ENCODE measurements at places on chromosomes 11 and 22.
A peak's percentile ranks its signal among the peaks of the same experiment; 100 is the strongest.

DNA sequence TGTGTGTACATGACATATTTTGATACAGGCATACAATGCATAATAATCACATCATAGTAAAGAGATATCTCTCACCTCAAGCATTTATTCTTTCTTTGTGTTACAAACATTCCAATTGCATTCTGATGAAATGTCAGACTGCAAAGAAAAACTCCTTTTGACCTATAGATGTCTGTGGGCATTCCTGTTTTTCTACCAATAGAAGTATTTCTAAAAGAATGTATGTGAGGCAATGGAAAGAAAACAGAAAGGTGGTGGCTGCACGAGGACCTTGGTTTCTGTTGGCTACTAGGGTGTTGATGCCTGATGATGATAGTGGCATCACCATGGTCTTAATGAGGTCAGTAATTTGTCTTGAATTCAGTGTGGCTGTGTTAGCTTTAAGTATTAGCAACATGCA lies 137.0 kb upstream of the ANO3 start:
- H3K27ac ChIP-seq, result no peak overlapping the region
- H3K27me3 ChIP-seq, result no peaks in the 10 kb centered on the region
- H3K4me1 ChIP-seq, result no peaks in the 10 kb centered on the region
- no peaks in the 10 kb centered on the region for H3K36me3 ChIP-seq

DNA sequence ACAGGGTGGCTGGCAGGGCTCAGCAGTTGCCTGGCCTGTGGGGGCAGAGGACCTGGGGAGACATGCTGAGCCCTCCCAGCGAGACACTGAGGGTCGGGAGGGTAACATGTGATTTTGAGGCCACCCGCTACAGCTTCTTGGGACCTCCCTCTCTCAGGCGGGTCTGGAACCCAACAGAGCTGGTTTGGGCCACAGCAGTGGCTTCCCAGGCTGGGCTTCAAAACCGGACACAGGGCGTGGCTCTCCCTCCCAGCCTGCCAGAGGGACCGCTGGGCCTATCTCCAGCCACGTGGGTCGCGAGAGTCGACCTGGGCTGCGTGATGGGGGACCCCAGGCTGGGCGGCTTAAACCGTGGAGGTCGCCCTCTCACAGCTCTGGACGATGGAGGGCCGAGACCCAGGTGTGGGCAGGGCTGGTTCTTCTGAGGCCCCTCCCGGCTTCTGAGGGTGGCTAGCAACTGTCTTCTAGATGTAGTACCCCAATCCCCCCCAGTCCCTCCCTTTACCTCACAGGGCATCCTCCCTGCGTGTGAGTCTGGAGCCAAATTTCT lies 91.7 kb downstream of the KCNQ1 start:
- H3K36me3 ChIP-seq, result no peaks in the 10 kb centered on the region
- no peak overlapping the region for H3K27ac ChIP-seq
- no peak overlapping the region for H3K4me3 ChIP-seq
- no peaks in the 10 kb centered on the region for H3K27me3 ChIP-seq

GRCh38 chr11:130672911-130673310 lies 224.5 kb downstream of the ADAMTS15 start:
- no peaks in the 10 kb centered on the region for H3K4me1 ChIP-seq
- no peak overlapping the region for H3K4me3 ChIP-seq
- no peaks in the 10 kb centered on the region for H3K36me3 ChIP-seq
- peaks cover 15% of the 10 kb centered on the region for H3K27me3 ChIP-seq
- no peak overlapping the region for H3K27ac ChIP-seq
- DNase-seq, result no peak

DNA sequence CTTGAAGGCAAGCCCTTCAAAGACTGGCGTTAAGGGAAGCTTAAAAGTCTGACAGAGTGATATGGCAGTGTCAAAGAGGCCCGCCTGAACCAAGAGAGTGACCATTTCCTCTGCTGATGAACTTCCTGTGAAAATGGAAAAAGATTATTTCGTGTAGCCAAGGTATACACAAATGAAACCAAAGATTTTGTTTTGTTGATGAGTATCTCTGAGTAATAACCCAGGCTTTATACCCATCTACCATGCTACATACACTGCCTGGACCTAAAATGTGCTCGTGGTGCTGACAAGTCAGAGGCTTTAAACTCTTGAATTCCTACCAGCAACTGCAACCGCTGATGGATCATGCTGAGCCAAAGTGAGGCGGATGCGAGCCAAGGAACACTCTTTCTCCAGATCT lies 21.0 kb upstream of the FNBP4 start:
- no peak for DNase-seq
- peaks cover 47% of the 10 kb centered on the region for H3K36me3 ChIP-seq
- H3K4me1 ChIP-seq, result peaks cover 10% of the 10 kb centered on the region
- H3K27me3 ChIP-seq, result no peaks in the 10 kb centered on the region
- H3K27ac ChIP-seq, result peak overlapping the region; percentile 48

DNA sequence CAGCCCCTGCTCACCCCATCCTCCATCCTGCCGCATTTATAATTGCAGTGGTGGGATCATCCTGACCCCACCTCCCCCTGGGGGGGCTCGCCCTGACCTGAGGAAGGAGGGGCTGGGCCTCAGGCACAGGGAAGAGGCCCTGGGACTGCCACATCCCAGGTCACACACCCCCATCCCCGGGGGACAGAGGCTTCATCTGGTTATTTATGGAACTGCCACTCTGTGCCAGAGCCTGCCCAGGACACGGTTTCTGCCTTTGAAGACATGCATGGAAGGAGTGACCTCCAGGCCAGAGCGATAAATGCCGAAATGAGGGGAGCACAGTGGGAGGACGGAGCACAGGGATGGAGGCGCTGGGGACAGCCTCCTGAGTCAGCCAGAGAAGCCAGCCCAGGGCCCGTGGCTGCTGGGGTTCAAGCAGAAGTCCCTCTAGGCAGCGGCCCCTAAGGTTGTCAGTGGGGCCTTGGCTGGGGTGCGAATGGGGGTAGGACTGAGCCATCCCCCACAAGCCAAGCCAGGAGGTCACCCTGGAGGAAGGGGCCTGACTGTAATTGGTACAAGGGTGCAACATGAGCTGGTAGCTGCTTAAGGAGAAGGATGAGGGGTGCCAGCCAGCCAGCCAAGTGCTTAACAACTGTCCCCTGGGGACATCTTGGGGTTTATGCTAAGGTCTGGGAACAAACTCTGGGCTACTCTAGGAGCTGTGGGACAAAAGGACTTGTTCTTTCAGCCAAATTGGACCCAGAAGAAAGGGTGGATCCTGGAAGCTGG lies 51.4 kb upstream of the SHISAL1 start:
- H3K27me3 ChIP-seq, result no peaks in the 10 kb centered on the region
- H3K4me3 ChIP-seq, result no peak overlapping the region
- H3K36me3 ChIP-seq, result no peaks in the 10 kb centered on the region
- H3K27ac ChIP-seq, result no peak overlapping the region

- no peak overlapping the region for H3K4me3 ChIP-seq
- no peak for DNase-seq
- peaks cover 9% of the 10 kb centered on the region for H3K36me3 ChIP-seq
- no peaks in the 10 kb centered on the region for H3K27me3 ChIP-seq
- no peak overlapping the region for H3K27ac ChIP-seq
Measured at GRCh38 chr11:117945047-117945810, 16.0 kb upstream of the TMPRSS13 start.

GRCh38 chr22:47225080-47225930 lies 462.9 kb downstream of the TBC1D22A start:
- no peak overlapping the region for H3K4me3 ChIP-seq
- no peak overlapping the region for H3K27ac ChIP-seq
- H3K27me3 ChIP-seq, result peaks cover 2% of the 10 kb centered on the region
- H3K4me1 ChIP-seq, result no peaks in the 10 kb centered on the region

- H3K4me1 ChIP-seq, result peaks cover 4% of the 10 kb centered on the region
- H3K4me3 ChIP-seq, result no peak overlapping the region
- peaks cover 90% of the 10 kb centered on the region for H3K27me3 ChIP-seq
- no peak overlapping the region for H3K27ac ChIP-seq
- H3K36me3 ChIP-seq, result no peaks in the 10 kb centered on the region
Measured at GRCh38 chr11:35424157-35424940, 5.0 kb upstream of the SLC1A2 start.

DNA sequence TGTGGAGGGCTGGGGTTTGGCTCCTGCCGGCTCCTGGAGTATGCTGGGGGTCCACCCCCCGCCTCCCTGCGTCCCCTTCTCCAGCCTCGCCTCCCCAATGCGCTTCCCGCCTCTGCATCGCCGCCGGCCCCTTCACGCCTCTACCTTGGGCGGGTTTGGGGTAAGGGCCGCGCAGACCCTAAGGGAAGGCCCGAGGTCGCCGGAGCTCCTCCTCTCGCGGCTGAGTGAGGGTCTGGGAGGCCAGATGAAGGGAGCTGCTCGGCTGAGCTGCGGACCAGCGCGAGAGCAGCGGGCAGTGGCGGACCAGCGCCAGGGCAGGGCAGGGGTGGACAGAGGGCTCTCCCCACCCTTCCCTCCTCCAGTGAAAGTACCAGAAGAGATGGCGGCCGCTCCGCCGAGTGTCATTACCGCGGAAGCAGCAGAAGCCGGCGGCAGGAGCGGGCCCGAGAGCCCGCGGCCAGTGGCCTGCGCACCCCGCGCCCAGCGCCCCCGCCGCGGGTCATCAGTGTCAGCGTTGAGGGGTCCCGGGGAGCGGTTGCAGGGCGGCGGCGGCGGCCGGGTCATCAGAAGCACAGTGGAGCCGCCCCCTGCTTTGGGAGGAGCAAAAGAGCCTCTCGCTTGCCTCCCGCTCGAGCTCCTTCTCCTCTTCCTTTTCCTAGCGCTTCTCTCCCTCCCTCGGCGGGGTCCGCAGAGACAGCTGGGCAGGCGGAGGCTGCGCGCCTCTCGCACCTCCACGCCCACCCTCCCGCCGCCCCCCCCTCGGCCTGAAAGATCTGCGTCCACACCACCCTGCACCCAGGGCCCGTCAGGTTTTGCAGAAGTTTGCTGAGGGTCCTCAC lies 255.6 kb upstream of the CADM1 start:
- H3K4me3 ChIP-seq, result no peak overlapping the region
- H3K4me1 ChIP-seq, result no peaks in the 10 kb centered on the region
- no peaks in the 10 kb centered on the region for H3K36me3 ChIP-seq
- no peak for DNase-seq
- peaks cover 14% of the 10 kb centered on the region for H3K27me3 ChIP-seq
- H3K27ac ChIP-seq, result no peak overlapping the region
